Gastroesophageal sphincter (tissue), 4 donors: ENCODE measurements at places on chromosomes 3 and 15. TPM values are rescaled to one million over a fixed set of nuclear protein-coding genes. Genes with fewer than 3 reads are reported as not detected.
A peak's percentile ranks its signal among the peaks of the same experiment; 100 is the strongest.

DNA sequence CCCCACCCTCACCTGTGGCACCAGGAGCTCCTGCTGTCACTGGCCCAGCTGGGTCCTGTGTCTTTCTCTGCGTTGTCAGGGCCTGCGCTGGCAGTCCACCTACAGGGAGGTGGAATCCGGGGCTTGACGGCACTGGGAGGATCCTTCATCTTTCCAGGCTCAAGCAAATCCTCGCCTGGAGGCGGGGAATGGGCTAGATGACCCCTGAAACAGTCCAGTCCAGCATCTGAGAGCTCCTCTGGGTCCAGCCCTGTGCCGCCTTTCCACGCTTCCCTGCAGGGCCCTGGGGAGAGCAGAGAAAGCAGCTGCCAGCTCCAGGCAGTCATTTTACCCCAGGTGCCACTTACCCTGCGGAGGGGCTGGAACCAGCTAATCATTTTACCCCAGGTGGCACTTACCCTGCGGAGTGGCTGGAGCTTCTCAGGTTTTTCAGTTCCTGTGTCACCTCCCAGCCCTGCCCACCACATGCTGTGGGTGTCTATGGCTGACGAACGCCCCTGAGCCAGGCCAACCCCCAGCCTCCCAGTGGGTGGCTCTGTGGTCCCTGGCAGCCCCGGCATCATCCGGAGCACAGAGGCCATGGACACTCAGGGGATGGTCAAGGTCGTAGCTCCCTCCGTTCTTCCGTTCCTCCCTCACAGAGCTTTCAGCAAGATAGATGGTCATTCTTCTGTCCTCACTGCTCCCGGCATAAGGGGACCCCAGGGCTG lies 17.9 kb upstream of the ADIPOQ start:
- H3K36me3 ChIP-seq, result no peaks in the 10 kb centered on the region
- H3K4me1 ChIP-seq, result peaks cover 11% of the 10 kb centered on the region
- no peak for ATAC-seq
- H3K27me3 ChIP-seq, result peaks cover 41% of the 10 kb centered on the region
- H3K4me3 ChIP-seq, result no peak overlapping the region

DNA sequence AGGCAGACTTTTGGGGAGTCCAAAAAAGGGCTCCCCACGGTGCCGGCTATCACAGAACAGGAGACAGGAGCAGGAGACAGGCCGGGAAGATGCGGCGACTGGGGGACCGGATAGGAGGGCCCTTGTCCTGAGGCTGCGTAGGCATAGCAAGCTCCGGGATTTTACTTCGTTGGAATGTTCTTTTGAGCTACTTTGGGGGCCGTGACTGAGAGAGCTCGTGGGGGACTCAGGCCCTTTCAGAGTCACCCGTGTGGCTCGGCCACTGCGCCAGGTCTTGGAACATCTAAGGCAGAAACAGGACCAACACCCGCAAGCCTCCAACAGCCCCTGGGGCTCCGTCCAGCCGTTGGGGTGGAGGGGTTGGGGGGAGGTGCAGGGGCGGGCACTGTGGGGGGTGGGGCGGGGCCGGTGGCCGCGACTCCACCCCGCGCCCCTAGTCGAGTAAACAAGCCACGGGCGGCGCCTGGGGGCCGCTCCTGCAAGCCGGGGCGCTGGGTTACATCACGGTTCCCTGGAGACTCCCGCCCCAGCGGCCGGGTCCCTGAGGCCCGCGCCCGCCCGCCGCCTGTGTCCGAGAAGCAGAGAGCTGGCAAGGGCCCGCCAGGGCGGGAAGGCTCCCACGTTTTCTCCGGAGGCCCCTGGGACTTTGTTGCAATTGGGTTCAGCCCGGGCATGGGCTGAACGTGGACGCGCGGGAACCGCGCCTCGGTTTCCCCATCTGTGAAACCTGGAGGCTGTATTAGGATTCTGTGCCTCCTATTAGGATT lies 23.3 kb upstream of the C15orf39 start:
- H3K4me3 ChIP-seq, result peak overlapping the region; percentile 1
- peak; percentile 58 for ATAC-seq
- H3K36me3 ChIP-seq, result no peaks in the 10 kb centered on the region
- peaks cover 66% of the 10 kb centered on the region for H3K4me1 ChIP-seq
- H3K27me3 ChIP-seq, result peaks cover 17% of the 10 kb centered on the region

- H3K27ac ChIP-seq, result no peak overlapping the region
- no peak overlapping the region for H3K4me3 ChIP-seq
- H3K27me3 ChIP-seq, result no peaks in the 10 kb centered on the region
- no peaks in the 10 kb centered on the region for H3K4me1 ChIP-seq
These were observed 189.9 kb downstream of the WNT5A start for GRCh38 chr3:55297245-55297644.

DNA sequence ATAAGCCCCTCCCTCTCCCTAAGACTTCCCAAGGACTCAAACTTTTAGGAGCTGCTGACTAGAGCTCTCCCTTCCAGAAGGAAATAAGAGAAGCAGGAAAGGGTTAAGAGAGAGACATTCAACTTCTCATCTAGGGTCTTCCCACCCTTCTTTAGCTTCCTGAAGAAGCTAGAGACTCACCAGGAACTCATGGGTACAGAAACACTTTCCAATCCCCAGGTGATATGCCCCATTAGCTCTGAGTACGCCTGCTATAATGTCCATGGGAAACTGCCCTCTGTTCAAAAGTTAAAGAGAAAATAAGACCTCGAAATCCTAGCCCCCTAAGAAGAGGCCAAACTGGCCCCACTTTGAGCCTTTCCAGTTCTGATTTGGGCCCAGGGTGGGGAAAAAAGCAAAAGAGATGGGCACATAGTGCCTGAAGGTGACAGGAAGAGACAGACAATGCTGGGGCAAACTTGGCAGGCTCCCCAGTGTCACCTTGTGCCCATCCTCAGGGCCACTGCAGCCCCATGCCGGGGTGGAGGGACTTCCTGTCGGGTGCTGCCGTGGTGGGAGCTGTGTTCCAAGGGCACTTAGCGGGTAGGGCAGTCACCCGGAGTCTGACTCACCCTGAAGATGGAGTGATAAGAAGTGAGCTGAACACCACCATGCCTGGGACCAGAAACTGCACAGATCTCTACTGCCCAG lies 29.5 kb downstream of the CCDC12 start:
- peaks cover 93% of the 10 kb centered on the region for H3K4me1 ChIP-seq
- peaks cover 7% of the 10 kb centered on the region for H3K36me3 ChIP-seq
- no peak overlapping the region for H3K4me3 ChIP-seq
- H3K27me3 ChIP-seq, result no peaks in the 10 kb centered on the region
- ATAC-seq, result no peak

The NRG4 gene
- not detected for total RNA-seq
